ENCODE measurements at places on chromosomes 1 and 21. TPM values are rescaled to one million over a fixed set of nuclear protein-coding genes. Genes with fewer than 3 reads are reported as not detected.

DNA sequence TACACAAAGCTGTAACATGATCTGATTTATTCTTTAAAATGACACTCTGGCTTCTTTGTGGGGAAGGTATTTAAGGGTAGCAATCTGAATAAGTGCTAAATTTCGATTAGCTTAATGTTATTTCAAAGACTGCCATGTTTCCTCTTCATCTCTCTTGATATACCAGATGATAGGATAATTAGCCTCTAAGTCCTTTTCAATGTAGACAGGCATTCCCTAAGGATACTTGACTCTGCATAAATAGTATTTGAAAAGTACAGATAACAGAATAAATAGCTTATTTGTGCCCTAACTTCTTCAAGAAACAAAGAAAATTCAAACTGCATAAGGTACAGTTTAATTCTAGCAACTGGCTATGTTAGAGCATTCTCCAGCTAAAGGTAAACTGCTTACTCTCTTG lies 46.2 kb downstream of the ARHGAP29 start:
- DNase-seq = no peak

C8A gene
- 0.59 TPM for polyA plus RNA-seq

- no peak for DNase-seq
These were observed 27.4 kb upstream of the ASPM start for GRCh38 chr1:197173571-197174507.

GRCh38 chr1:201826830-201827229 lies 2.1 kb upstream of the IPO9 start:
- no peak for DNase-seq

RNF186 gene
- polyA plus RNA-seq = 0.43 TPM

COL24A1 gene
- 1.6 TPM for polyA plus RNA-seq

DNA sequence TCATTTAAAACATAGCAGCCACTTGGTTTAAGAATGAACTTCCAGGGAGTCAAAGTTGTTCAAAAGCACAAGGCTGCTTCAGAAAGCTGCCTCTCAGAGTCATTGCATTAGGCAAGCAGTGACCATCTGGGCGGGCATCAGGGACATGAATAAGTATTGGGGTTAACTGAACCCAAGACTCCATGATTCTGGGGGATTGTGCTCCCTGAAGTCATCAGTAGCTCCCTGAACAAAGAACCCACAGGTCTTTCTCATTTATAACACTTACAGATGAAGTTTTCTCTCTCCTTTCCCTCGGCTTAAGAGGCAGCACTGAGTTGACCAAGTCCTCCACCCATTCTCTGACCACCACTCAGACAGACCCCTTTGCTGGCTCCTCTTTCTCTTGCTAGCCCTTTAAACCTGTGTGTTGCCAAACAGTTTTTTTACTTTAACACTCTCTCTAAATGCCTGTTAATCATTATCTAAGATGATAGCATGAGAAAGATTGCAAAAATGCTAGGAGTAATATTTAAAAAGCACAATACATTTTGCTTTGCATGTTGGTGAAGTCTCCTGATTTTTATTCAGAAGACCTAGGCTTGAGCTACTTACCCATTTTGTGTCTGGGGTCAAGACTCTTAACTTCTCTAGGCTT lies 77.0 kb upstream of the ARHGAP29 start:
- DNase-seq = no peak

DNA sequence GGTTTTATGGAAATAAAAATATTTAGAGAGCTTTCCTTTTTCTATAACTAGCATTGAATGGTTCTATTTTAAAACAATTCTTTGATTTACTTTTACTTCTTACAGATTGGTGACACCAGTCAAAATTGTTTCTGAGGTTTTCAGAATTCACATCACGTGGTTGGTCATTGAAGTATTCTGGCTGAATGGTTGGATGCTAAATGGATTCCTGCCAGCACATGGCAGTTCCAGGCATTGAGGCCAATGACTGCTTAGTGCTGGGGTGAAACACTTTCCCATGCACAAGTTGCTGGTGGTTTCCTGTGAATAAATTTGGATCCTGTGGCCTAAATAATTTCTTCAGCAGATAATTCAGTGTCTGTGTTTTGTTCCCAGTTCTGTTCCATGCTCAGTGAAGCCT lies 20.6 kb downstream of the NCAM2 start:
- no peak for DNase-seq

- no peak for DNase-seq
These were observed 203.3 kb upstream of the JUN start for GRCh38 chr1:58986996-58987767.

DNA sequence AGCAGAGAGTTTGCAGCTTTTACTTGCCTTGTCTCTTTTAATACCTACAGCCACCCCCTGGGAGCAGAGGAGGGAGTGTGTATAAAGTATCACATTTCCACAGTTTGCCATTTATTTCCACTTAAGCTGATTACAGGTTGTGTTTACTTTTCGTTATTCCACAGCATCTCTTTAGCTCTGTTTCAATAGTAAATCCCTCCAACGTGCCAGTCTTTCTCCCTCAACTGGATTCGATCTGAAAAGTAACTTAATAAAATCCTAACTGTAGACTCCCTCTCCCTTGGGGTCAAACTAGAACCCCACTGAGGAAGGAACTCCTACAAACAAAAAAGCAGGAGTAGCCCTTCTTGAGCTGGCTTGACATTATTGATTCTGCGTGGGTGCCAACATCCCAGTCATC lies 3.1 kb upstream of the FCGR2A start:
- no peak for DNase-seq

GRCh38 chr1:201883266-201883665 lies 5.4 kb upstream of the SHISA4 start:
- no peak for DNase-seq

- no peak for DNase-seq
These were observed 45.9 kb downstream of the TRPM2 start for GRCh38 chr21:44399151-44399954.

TCHHL1 gene
- not detected for polyA plus RNA-seq

- DNase-seq = no peak
These were observed 142.3 kb upstream of the COL6A1 start for GRCh38 chr21:45839274-45839673.

GRCh38 chr1:49723662-49724061 lies 300.1 kb downstream of the AGBL4 start:
- DNase-seq = no peak

DNA sequence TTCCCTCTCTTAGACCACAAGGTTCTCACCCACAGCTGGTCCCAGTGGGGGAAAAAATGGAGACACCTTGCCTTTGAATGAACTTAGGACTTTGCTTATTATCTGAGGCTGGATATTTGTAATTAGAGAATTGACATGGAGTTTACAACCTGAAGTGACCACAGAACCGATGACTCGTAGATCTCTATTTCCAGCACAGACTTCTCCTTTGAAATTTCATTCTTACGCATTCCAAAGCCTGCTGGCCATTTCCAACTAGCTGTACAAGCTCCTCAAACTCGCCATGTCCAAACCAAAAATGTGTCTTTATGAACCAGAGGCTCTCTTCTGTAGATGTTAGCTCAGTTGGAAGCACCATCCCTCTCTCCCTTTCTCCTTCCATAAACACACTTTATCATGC lies 12.0 kb downstream of the RAB7B start:
- no peak for DNase-seq

TNFRSF18 gene
- polyA plus RNA-seq = 0.29 TPM

DNA sequence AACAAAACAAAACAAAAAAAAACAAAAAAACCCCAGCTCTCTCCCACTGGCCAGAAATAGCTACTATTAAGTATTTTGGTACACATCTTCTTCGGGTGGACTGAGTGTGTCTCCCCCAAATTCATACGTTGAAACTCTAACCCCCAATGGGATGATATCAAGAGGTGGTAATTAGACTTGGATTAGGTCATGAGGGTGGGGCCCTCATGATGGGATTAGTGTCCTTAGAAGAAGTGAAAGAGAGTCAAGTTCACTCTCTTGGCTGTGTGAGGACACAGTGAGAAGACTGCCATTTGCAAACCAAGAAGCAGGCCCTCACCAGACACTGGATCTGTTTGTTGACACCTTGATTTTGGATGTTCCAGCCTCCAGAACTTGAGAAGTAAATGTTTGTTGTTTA lies 116.9 kb downstream of the NOS1AP start:
- DNase-seq = no peak

EFNA3 gene
- polyA plus RNA-seq = 7.4 TPM

DNA sequence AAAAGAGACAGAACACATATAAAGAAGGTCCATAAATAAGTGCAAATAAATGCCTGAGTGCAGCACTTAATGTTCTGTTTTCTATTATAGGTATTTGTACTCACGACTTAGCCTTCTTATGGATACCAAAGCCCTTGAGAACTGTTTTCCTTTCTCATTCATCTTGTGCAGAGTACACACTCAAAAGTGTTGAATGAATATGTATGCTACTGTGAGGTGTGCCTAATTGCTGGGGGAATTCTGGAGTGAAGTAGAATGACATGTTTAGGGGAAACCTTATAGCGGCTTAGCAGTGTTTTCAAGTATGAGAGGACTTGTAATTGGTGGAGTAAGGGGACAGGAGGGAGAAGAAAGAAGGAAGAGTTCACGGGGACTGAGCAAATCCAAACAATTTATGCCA lies 157.6 kb downstream of the CACNA1E start:
- no peak for DNase-seq

DNA sequence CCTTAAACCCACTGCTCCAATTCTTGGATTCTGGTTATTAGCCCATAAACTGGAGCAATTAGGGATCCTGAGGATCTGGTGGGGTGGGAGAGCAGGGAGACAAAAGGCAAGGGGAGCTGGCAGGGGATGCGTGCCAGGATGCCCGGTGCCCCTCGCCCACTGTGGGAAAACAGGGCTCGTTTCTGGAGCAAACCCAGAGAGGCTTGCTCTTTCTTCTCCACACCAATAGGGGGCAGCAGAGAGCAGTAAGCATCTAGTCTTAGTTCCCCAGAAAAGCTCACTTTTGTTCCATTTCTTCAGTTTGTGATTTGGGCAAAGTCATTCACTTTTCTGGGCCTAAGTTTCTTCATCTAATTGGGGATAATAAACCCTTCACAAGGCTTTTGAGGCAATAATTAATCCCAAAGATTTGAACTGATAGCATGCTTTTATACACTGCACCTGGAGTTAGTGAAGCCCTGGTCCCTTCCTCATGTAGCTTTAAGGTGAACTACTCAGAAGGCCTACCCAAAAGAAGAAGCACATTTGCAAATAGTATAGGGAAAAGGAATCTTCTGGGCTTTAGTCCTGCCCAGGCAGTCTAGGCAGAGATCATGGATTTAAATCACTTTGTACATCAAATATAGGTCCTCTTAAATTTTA lies 160.6 kb upstream of the USP24 start:
- peak; percentile 38 for DNase-seq

SFN gene
- polyA plus RNA-seq = 0.41 TPM

GRCh38 chr21:41970106-41970391 lies 16.2 kb upstream of the C2CD2 start:
- no peak for DNase-seq

DNA sequence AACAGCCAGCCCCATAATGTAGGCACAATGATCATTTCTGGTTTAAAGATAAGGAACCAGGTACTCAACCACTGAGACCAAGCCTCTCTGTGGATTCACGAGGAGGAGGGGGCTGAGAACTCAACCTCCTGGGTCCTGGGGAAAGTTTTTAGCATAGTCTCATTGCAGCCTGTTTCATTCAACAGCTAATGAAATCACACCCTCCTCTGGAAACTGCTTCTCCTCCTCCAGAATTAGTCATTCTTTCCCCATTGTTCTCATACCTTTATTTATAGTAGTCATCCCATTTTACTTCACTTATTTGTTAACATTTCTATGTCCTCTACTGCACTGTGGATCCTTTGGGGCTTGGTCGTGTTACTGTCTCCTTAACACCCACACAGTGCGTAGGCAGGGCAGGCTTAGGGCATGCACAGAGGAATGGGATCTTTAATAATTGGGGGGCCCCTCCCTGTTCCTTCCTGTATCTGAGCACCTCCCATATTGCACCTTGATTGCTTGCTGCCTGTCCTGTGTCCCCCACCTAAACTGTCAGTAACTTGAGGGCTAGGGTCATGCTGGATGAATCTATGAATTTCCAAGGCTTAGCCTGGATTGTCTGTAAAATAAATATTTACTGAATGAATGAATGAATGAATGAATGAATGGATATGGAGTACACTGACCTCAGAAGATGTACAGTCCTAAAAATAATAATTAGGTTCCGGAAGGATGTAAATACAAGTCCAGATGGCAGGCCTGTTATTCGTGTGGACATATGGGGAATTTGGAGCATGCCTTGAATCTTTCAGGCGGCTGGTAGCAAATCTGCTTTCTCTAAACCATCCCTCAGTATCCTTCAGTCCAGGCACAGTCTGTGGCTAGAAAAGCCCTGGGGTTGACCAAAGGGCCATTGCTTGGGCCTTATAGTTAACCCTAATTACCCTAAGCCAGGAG lies 153.8 kb upstream of the HMGB4 start:
- no peak for DNase-seq

MSH4 gene
- 0.21 TPM for polyA plus RNA-seq

TRIM46 gene
- 6.4 TPM for polyA plus RNA-seq

DNA sequence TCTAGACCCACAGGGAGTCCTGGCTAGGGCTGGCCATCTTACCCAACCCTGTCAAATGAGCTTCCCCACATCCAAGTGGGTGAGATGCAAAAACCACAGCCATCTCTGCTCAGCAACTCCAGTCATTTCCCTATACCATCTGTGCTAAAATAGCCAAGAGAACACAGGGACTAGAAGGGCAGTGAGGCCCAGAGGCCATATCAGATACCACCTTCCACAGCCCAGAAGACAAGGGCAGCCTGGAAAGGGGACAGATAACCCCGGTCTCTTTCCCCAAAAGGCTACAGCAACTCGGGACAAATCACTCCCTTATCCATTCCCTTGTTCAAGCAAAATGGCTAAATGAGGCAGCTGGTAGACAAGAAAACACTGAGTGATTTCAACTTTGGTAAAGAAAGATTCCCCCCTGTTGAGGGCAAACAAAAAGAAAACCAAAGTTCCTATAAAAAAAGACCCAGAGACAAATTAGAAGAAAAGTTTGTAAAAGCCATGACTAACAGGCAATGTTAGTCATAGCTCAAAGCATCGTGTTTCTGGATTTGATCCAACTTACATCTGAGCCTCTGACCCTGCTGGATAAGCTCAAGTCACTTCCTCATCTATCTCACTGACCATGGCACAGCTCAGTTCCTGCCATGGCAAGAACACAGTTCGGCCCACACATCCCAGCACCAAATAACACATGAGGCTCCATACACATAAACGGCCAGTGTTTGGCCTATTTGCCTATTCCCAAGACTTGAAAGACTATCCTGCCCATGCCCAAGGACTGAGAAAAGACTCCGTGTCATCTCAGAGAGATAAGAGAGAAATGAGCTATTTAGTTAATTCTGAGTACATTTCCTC lies 3.1 kb downstream of the LAMB3 start:
- DNase-seq = no peak

TAL1 gene
- polyA plus RNA-seq = 5.2 TPM

SERPINC1 gene
- 10.1 TPM for polyA plus RNA-seq

DNA sequence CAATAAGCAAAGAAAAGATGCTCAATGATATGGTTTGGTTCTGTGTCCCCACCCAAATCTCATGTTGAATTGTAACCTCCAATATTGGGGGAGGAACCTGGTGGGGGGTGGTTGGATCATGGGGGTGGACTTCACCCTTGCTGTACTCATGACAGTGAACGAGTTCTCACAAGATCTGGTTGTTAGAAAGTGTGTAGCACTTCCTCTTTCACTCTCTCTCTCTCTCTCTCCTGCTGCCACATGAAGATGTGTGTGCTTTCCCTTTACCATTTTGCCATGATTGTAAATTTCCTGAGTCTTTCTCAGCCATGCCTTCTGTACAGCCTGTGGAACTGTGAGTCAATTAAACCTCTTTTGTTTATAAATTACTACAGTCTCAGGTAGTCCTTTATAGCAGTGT lies 248.4 kb downstream of the HHIPL2 start:
- DNase-seq = no peak

GRCh38 chr21:31235671-31236450 lies 108.2 kb downstream of the TIAM1 start:
- DNase-seq = no peak

Measured in left renal cortex interstitium (tissue), 4 donors.